ENCODE measurements at places on chromosomes 12 and 14.

- peak; percentile 84 for DNase-seq
Measured at GRCh38 chr12:44930972-44931600, 55.0 kb upstream of the NELL2 start.

GRCh38 chr12:111212814-111213456 is 156.0 kb downstream of the PHETA1 start:
- no peak for DNase-seq

DNA sequence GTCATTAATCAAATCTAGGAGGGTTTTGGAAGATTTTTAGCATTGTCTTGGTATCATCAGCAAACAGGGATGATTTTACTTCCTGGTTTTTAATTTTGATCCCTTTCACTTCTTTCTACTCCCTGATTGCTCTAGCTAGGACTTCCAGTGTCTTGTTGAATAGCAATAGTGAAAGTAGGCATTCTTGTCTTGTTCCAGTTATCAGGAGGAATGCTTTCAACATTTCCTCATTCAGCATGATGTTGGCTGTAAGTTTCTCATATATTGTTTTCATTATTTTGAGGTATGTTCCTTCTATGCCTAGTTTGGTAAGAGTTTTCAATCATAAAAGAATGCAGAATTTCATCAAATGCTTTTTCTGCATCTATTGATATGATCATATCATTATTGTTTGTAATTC is 244.2 kb upstream of the CLEC14A start:
- no peak for DNase-seq

- peak; percentile 6 for DNase-seq
Measured at GRCh38 chr14:45253754-45254310, 830 bp upstream of the MIS18BP1 start.

- DNase-seq = peak; percentile 24
Measured at GRCh38 chr14:106850913-106851825, 1324.8 kb downstream of the TMEM121 start.

DNA sequence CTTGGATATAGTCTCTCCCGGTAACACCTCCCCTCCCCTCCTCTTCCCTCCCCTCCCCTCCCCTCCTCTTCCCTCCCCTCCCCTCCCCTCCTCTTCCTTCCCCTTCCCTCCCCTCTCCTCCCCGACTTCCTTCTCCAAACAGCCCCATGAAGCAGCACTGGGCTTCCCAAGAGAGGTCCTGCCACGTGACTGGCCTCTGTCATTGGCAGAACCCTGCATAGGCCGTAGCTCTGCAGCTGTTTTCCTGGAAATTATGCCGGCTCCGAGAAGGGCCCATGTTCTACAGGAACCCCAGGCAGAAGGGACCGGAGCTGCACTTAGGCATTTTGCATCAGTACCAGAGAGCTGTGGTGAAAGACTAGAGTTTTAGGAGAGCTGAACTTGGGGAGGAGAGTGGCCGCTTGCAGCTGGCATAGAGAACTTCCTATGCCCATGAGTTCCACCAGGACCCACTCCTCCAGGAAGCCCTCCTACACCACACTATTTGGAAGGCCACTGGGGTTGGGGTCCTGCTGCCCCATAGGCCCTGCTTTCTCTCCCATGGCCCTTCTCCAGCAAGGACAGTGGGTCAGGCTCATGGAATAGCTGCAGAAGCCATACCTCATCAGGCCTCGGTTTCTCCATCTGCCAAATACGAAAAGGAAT is 5.1 kb upstream of the TNFAIP2 start:
- DNase-seq = no peak

DNA sequence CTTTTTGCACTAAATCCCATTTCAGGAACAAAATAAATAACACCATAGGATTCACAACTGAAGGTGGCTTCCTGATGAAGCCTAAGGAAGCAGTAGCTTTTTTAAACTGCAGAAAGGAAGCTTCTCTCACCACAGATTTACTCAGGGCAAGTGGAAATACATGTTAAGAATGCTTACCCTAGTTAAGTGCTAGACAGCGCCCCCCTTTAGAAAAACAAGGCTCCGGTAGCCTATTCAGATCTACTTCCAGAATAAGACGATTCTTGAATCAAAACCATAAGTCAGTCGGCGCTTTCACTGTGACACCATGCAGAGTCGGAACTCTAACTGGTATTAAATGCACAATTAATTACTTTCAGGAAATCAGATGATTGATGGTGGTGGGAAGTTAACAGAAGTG is 41.9 kb downstream of the E2F7 start:
- DNase-seq = no peak

DNA sequence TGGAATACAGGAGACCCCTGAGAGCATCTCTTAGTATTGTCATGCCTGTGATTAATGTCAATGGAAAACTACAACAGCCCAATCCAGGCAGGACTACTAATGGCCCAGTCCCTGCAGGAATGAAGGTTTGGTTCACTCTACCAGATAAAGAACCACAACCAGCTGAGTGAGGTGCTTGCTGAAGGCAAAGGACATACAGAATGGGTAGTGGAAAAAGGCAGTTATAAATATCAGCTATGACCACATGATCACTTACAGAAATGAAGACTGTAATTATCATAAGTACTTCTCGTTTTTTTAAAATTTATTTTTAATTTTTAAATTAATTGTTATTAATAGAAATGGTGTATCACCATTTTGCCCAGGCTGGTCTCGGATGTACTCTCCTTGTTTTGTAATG is 17.2 kb upstream of the LPCAT3 start:
- no peak for DNase-seq

- no peak for DNase-seq
Measured at GRCh38 chr12:112617153-112617505, 174.4 kb upstream of the RPH3A start.

DNA sequence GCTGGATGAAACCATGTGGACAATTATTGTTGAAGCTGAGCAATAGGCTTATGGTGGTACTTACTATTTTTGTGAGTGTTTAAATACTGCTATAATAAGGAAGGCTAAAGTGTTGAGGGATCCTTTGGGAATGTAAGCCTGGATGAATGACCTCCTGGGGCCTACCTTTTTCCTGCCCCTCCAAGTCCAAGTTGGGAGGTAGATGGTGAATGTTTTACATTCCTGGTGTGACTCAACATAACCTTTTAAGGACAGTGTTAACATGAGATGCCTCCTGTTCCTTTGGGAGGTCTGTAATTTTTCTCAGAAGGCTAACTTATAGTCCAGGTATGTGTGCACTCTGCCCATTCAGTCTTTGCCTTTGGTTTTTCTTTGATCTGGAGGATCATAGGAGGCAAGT is 315.9 kb downstream of the NRXN3 start:
- DNase-seq = no peak

- no peak for DNase-seq
Measured at GRCh38 chr12:29082522-29082921, 66.6 kb upstream of the FAR2 start.

- peak; percentile 21 for DNase-seq
Measured at GRCh38 chr14:21384494-21384851, 654 bp upstream of the SUPT16H start.

DNA sequence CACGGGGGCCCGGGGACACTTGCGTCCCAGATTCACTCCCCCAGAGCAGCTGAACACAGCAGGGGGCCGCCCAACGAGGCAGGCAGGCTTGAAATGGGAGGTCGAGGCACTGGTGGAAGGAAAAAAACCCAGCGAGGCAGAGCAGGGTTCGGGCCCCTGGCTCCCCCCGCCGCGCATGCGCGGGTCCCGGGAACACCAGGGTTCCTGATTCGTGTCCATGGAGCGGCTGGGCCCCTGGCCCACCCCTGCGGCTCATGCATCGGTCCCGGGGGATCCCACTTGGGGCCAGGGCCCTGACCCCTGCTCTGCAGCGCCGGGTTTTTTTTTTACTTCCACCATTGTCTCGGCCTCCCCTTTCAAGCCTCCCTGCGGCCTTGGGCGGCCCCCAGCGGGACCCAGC is 321.5 kb downstream of the ALG10 start:
- DNase-seq = no peak

DNA sequence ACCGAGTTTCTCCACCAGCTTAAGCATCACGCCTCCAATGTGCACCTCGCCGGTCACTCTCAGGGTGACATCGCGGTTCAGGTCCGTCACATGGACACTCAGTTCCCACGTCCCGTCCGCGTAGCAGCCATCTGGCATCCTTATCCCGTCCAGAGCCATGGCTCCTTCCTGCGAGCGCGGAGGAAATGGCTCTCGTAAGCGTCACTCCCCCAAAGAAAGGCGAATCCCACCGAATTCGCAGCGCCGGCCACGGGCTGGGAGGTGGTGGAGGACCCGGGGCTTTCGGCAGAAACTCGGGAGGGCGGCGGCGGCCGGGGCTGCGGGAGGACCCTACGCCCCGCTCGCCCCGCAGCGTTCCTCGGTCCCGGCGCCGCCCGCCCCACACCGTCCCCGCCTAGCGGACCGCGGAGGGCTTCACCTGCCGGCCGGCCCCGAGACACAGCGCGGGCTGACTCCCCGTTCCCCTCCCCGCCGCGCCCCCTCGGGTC is 396 bp downstream of the FERMT2 start:
- no peak for DNase-seq

DNA sequence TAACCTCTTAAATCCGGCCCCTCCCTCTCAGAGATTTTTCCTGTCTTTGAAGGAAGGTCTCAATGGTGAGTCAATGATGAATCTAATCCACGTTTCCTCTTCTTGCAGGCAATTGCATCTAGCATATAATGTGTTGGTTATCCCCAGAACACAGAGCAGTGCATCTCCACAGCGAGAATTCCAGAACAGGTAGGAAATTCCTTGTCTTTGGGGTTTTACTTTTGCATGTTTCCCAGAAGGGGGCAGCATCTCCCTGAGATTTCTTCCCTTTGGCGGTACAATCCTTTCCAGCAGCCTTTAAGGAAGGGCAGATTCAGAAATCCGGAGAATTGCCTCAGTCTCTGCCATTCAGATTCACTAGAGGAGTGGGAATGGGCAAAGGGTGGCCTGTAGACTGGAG is 128.0 kb downstream of the KCNA5 start:
- peak; percentile 25 for DNase-seq

GRCh38 chr14:20626274-20626673 is 15.2 kb downstream of the OR6S1 start:
- no peak for DNase-seq

GRCh38 chr14:25062022-25062321 is 12.0 kb upstream of the STXBP6 start:
- DNase-seq = no peak

- DNase-seq = no peak
Measured at GRCh38 chr12:94175763-94176668, 27.6 kb downstream of the PLXNC1 start.

GRCh38 chr14:68144051-68144681 is 324.6 kb downstream of the RAD51B start:
- DNase-seq = no peak

GRCh38 chr12:101563212-101563611 is 31.6 kb upstream of the MYBPC1 start:
- no peak for DNase-seq

DNA sequence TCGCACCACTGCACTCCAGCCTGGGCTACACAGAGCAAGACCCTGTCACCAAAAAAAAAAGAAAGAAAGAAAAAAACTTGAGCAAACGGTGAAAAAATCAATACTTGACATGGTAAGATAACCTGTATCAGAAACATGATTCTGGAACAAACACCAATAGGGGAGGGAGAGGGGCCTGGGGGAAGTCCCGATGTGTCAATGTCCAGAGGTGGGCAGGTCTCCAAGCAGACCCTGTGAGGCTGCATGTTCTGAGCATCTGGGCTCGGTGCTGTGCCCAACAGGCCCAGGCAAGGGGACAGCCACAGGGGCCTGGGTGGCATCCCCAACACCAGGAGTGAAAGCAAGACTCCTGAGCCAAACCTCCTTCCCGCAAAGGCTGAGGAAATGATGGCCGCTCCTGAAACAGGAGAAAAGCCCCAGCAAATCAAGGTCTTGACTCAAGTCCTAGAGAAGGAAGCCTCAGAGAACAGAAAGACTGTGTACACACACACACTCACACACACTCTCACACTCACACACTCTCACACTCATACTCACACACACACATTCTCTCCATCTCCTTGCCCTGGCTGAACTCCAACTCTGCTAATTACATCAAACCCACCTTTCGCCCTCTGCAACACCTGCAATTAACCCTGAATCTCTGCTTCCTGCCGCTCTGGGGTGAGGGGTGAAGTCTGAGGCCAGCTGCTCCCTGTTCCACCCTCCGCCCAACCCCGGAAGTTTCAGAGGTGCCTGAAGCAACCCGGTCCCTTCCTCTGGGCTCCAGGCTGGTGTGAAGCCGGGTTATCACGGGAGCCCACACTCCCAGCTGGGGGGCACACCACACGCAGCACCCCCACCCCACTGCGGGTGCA is 20.4 kb downstream of the CCDC88C start:
- peak; percentile 78 for DNase-seq

- DNase-seq = peak; percentile 18
Measured at GRCh38 chr14:38391334-38391733, 135.4 kb upstream of the CLEC14A start.

DNA sequence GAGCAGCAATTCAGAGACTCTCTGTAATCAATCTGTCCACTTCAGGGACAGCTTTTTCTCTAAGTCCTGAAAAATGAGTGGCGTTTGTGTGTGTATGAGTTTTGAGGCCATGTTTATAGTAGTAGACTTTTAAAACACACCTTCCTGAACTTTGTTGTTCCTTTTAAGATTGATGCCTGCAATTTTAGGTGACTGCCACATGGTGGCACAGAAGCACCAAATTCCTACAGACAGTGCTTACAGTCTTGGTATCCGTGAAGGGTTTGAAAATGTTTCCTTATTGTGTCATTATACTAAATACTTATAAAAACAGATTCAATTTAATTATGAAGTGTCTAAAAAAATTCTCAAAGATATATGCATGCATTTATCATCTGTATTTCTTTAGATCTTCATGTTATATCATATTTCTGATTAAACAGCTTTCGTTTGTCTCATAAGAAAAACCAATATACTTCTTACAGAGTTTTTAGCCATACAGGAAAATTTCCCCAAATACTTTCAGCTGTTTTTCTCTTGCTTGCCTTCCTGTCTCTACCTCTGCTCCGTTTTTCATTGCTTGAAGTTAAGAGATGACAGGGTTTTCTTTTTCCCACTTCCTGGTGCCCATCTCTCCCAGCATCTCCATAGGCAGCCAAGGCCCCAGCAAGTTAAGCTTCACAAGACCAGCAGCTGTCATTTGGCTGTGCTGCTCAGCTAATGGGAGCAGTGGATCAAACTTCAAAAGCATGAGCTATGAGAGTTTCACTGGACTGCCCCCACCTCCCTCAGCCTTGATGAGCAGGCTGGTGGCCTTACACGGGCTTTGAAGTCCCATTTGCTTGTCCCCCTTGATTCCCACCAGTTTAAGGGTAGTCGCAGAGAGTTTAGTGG is 259.6 kb downstream of the AKAP6 start:
- peak; percentile 46 for DNase-seq

DNA sequence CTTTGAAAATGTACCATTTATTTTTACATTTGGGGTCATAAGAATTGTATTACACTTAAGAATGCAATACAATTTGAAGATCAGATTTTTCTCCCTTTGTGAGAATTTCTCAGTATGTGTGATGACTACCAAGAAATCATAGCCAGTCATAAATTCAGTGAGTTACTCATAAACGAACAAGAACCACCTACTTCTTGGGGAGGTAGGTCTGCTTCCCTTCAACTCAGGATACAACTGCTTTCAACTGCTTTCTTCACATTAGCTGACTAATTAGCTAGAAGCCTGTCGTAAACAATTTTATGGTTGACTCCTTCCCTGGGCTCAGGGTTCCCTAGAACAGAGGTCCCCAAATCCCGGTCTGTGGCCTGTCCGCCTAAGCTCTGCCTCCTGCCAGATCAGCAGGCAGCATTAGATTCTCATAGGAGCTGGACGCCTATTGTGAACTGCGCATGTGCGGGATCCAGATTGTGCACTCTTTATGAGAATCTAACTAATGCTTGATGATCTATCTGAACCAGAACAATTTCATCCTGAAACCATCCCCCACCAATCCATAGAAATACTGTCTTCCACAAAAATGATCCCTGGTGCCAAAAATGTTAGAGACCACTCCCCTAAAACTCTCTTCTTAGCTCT is 3.7 kb downstream of the ANG start:
- no peak for DNase-seq

GRCh38 chr12:15278816-15279658 is 43.3 kb upstream of the PTPRO start:
- peak; percentile 90 for DNase-seq
